ENCODE measurements at places on chromosomes 3 and 15.

DNA sequence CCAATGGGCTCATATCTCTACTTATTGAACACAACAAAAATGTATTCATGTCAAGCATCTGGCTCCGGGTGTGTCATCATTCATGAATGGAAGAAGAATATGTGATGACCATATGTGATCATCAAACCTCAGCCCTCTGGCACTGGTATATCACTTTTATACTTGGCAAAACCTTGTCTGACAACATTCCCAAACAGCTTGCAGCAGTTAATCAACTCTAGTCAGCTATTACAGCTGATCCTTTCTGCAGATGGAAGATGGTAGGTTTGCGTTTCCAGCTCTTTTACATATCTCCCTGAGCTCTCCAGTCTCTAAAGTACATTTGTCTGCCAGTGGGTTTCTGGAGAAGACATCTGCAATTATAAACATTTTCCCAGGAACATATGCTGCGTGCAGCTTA, 6.6 kb downstream of the PLSCR5 start:
- no peak for DNase-seq

DNA sequence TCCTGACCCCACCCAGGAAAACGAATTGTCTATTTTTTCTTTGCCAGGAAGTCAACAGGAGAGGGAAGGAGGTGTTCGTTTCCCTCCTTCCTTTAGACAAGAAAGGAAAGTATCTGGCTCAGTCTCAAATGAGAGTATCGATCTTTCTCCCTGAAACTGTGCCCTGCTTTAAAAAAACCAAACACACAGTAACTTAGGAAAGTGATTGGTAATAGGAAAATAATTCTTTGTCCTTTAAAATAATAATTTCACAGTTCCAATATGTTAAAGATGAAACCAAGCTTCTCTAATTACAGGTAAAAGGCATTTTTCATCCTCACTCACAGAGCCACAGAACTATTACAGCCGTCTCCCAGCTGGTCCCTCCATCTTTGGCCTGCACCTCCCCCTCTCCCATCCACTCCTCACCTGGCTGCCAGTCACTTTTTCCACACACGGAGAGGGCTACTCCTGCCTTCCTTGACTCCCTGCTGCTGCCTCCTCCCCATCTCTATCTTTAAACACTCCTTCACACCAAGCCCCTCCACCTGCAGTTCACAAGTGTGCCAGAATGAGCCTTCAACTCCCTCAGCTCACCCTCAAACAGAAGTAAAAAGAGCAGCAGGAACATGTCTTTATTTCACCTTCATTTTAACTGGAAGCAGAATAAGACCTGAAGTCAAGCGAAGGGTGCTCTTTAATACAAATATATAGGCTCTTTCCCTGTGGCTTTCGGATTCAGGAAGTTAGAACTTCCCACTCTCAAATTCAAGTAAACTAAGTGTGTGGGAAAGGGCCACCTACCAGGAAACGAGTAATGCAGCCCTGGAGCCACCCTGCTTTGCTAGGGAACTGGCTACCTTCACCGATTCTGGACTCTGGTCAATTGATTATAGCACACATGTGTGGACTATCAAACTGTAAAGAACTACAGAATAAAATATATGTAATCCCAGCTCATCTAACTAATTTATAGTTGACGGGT, 116.4 kb downstream of the SENP2 start:
- no peak for DNase-seq

GRCh38 chr3:68139897-68140296, 485.5 kb upstream of the SUCLG2 start:
- DNase-seq = no peak

- peak; percentile 68 for DNase-seq
Measured at GRCh38 chr3:123328851-123329635, 119.8 kb downstream of the ADCY5 start.
